ENCODE measurements at places on chromosomes 16 and 17.

DNA sequence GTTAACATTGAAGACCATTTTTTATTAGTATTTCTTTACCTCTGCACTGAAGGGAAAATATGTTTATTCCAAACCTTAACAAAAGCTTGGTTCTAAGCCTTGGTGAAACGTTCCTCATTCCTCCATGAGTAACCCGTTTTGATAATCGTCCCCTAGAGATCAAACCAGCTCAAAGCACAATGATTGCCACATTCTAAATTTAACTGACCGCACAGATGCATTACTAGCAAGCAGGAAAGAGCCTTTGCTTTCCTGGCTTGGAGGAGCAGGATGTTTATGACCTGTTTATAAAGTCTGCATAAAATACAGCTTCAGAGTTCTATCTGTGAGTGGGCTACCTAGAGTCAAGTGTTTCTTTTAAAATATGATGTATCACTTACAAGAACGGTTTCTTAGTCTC is 193.8 kb downstream of the TMEM114 start:
- DNase-seq: no peak

DNA sequence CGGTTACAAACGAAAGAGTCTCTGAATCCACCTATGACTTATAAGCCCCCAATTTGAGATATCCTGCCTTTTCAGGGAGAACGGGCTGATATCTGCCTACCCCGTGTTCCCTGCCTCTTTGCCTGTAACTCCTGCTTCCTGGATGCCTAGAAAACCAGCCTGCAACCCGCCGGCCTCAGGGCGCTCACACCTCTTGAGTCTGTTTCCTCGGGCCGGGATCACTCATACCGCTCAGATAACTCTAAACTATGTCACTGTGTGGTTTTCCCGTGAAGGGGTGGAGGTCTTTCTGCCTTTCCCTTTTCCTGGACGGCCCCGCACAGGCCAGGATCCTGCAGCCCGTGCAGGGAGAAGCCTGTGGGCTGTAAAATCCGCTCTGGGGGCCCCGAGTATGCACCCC is 10.4 kb downstream of the RPUSD1 start:
- DNase-seq: no peak

GRCh38 chr16:1727651-1728624 is 21.9 kb downstream of the MAPK8IP3 start:
- DNase-seq: no peak

DNA sequence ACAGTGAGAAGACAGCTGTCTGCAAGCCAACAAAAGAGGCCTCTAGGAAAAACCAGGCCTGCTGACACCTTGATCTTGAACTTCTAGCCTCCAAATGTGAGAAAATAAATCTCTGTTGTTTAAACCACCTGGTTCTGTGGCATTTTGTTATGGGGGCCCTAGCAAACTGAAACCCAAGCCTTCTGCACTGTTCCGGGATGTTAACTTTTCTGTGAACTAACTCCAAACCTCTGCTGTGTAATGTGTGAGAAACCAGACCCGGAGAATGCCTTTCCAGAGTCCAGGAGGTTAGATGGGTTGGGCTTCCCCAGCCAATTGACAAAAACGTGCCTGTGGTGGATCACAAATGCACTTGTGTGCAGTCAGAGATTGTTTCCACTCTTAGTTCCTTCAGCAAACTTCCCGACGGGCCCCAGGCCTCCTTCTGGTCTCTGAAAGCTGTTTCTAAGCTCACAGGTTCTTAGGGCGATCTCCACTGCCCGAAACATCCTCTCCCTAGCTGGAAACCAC is 13.6 kb upstream of the GGA2 start:
- no peak for DNase-seq

DNA sequence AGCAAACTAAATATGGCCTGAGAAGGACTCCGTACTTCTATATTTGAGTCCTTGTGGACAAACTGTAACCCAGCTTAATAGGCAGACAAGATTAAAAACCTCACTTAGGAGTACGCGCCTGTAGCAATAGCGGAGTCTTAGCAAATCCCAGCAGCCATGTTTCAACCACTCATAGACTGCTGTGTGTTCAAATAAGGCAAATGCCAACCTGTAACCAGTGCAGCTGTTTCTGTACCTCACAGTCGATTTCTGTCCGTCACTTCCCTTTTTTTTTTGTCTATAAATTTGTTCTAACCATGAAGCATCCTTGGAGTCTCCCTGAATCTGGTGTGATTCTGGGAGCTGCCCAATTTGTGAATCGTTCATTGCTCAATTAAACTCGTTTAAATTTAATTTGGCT is 30.2 kb downstream of the TANC2 start:
- DNase-seq: no peak

DNA sequence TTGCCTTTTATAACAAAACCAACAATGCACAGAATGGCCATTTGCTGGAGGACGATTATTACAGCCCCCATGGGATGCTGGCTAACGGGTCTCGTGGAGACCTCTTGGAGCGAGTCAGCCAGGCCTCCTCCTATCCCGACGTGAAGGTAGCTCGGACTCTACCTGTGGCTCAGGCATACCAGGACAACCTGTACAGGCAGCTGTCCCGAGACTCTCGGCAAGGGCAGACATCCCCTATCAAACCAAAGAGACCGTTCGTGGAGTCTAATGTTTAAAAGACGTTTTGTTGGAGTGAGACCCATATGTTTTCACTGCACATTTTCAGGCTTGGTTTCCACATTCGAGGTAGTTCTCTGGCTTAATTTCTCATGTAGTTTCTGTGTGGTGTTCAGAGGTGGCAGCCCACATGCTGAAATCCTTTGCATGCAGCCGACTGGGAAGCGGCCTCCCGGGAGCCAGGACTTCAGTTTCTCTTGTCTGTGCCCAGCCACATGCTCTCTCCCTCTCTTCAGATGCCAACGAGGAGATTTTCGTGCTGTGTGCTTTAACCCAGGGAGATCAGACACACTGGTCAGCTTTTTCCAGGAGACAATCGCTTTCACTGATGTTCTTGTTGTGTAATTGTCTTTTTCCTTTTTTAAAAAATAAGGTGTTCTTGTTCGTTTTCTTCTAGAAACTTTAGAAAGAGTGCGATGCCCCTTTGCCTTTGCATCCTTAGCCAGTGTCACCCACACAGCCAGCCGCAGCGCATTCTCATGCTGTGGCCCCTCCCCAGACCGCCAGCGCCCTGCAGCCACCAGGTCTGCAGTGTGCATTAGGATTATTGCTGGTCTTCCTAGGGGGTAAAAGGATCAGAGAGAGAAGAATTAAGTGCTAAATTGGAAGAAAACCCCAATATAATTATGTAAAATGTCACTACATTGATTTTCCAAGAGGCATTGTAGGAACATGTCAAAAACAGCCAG is 24.1 kb downstream of the CYB561 start:
- DNase-seq: no peak

DNA sequence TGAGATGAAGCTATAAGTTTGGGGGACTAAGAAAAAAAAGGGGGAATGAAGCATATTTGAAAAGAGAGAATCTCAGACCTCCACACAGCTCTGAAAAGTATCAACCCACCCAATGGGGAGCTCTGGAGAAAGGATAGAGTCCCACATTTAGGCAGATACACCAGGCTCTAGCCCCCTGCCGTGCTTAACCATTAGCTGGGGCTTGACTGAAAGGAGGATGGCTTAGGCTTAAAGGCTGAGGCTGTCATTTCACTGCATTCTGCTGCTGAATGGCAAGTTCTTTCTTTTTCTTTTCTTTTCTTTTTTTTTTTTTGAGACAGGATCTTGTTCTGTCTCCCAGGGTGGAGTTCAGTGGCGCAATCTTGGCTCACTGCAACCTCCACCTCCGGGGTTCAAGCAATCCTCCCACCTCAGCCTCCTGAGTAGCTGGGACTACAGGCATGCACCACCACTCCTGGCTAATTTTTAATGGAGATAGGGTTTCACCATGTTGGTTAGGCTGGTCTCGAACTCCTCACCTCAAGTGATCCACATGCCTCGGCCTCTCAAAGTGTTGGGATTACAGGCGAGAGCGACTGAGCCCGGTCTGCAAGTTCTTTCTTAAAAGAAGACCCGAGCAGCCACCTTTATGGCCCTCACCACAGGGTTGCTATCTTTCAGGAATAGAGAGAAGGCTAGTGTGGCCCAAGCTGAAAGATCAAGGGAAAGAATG is 9.0 kb upstream of the MMP2 start:
- no peak for DNase-seq

GRCh38 chr16:19804538-19805323 is 79.9 kb downstream of the GPRC5B start:
- peak; percentile 66 for DNase-seq

Data from psoas muscle (tissue), 8 donors.